ENCODE measurements at places on chromosomes 6 and 20.

GRCh38 chr20:57124800-57125517, 141.5 kb downstream of the BMP7 start:
- DNase-seq, result no peak

- no peak for DNase-seq
Observed at GRCh38 chr6:112408522-112408921, 61.4 kb downstream of the RFPL4B start.

DNA sequence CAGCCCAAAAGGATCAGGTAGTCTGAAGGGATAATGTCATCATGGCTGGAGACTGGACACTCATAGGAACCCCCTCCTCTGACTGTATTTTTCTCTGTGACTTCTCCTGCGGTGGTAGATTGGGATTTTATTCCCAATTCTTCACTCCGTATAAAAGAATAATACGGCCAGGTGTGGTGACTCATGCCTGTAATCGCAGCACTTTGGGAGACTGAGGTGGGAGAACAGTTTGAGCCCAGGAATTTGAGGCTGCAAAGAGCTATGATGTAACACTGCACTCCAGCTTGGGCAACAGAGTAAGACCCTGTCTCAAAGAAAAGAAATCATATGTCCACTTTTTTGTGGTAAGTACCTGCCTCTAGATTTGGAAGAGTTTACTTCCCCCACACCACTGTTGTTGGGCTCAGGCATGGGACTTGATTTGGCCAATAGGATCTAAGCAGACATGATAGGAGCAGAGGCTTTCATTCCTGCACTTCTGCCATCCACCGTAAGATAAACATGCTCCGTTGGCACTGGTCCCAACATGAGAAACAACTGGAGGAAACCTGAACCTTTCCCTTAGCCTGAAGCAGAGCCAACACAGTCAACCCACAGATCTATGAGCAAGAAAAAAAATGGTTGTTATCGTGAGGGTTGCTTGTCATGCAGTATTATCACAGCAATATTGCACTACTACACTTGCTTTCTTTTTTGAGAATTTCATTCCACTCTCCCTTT, 82.0 kb downstream of the JPH2 start:
- no peak for DNase-seq

DNA sequence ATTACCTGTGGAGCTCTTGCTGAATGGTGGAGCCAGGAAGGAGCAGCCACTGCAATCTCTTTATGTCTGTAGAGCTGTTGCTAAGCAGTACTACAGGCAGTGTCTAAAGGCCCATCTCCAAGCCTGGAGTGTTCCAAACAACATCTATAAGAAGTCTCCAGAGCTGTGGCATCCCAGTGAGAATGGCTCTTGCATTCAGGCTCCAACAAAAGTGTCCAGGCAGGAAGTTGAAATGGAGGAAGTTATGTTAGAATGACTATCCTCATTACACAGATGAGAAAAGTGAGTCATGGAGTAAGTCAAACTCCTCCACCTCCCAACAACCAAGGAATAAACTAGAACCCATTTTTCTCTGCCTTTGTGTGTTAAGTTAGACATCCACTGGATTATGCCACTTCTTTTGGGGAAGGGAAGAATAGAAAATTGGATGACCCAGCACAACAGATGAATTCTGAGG, 288.5 kb upstream of the STXBP5 start:
- no peak for DNase-seq

DNA sequence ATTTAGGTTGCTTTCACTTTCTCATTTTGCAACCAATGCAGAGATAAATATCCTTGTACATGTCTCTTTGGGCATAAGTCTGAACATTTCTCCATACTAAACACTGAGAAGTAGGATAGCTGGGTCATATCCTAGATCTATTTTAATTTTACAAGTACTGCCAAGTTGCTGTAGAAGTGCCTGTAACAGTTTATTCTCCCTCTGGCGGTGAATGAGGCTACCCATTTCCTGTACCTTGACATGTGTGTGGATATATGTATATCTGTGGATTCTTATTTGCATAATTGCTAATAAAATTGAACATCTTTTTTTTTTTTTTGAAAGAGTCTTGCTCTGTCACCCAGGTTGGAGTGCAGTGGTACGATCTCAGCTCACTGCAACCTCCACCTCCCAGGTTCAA, 48.0 kb upstream of the PNRC1 start:
- DNase-seq, result no peak

GRCh38 chr6:75422024-75422639, 71.5 kb downstream of the FILIP1 start:
- no peak for DNase-seq

GRCh38 chr6:69913361-69913760, 47.0 kb downstream of the COL19A1 start:
- DNase-seq, result no peak

All from C1 segment of cervical spinal cord (tissue), 14 donors.